ENCODE measurements at places on chromosomes 4 and X.

DNA sequence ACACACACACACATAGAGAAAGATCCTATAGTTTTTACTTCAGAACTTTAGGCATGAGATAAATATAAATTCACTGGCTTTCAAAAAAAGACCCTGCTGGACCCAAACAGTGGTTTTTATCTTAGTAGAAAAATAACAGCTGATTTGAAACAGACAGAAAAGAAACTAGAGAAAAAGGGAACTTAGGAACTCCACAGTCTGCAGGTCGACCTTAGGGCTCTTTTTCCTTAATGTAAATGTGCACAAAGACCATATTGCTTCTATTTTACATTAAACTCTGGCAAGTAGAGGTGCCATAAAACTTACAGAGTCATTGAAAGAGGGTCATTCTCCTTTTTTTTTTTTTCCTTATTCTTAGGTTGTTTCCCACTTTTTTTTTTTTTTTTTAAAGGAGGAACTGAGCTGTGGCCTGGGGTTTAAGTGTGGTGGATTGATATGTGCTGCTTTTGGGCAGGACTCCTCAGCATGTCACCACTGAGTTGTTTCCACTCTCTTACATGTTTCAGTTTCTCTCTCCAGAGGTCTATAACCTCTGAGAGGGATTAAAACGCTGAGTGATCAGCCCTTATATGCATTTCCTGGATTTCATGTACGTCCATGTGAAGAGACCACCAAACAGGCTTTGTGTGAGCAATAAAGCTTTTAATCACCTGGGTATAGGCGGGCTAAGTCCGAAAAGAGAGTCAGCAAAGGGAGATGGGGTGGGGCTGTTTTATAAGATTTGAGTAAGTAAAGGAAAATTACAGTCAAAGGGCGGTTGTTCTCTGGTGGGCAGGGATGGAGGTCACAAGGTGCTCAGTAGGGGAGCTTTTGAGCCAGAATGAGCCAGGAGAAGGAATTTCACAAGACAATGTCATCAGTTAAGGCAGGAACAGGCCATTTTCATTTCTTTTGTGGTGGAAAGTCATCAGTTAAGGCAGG lies 70.8 kb upstream of the PACRGL start:
- no peak for DNase-seq

DNA sequence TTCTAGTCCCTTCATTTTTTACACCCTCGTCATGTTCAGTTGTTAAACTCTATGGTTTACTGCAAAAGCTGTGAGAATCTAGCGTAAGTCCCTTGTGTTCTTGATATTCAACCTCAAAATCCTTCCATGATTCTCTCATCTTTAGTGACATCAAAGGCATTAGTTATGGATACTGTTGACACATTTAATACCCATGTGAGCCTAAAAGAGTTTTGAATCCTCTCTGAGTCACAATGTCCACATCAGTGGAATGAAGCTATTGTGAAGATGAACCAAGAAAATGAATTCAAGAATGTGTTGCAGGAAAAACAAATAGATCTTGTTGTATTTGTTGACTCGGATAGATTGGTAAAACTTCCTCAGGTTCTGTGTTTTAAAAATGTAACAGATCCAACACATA lies 394.7 kb upstream of the ATOH1 start:
- DNase-seq = no peak

GRCh38 chr4:177077095-177077971 lies 232.3 kb upstream of the NEIL3 start:
- no peak for DNase-seq

DNA sequence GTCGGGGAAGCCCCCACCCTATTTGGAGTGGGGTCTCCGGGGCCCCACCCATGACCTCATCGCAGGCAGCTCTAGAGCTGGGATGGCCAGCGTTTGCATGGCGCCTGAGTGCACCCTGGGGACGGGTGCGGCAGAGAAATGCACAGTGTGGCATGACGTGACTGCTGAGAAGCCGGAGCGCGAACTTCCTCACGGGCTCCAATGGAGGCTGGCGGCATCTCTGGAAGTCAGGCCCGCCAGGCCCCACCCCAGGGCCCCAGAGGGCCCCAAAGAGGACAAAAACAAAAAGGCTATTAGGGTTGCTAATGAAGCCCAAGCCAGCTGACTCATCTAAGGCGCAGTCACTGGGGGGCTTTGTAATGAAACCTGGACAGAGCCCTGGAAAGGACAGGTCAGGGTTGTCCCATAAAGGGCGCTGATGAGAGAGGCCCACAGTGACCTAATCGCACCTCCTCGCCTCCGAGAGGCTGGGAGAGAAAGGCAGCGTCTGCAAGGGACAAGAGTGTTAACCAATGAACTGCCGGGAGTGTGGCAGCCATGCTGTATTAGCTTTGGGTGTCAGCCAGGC lies 86.0 kb upstream of the C1QTNF7 start:
- no peak for DNase-seq

DNA sequence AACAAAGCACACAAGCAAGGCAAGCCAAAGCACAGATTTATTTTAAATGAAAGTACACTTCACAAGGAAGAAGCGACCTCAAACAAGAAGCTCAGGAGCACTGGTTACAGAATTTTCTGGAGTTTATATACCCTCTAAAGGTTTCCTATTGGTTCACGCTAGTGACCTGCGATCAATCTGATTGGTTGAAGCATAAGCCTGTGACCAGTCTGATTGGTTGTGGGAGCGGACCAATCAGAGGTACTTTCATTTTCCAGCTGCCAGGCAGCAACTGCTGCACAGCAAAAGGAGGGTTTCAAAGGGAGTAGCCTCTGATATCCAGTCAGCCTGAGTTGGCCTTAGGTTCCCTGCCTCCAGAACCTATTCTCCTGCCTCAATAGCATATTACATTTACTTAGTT lies 4.6 kb upstream of the AREG start:
- DNase-seq = no peak

DNA sequence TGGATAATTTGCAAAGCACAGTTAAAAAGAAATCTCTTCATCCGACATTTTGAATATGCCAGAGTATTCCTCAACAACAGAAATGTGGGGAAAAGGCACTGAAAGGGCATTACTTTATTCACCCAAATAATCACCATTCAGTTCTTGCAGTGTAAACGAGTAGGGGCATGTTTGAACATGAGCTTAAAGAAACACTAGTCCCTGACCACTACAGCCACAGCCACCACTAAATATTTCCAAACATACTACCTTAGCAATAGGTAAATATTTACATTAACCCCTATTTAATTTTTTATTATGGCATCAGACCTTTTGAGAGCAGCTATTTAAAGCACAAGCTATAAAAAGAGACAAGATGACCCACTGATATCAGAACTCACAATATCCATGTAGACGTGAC lies 27.6 kb downstream of the MCF2 start:
- no peak for DNase-seq

GRCh38 chr4:23876418-23877089 lies 13.3 kb downstream of the PPARGC1A start:
- DNase-seq = no peak

GRCh38 chr4:38268108-38268820 lies 308.1 kb downstream of the PTTG2 start:
- no peak for DNase-seq

DNA sequence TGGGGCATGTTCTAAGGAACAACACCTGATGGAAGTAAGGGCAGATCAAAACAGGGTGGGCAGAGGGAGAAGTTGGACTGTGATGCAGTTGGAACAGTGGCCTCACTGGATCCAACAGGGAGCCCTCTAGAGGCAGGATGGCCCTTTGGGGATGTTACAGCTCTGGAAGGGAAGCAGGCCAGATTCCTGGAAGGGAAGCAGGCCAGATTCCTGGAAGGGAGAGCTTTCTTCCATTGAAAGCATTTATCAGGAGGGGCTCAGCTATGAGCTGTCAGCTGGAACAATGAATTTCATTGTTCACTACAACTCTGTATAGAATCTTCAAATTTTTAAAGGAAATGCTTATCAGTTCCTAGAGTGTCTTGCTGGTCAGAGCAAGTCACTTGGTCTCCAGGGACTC lies 17.7 kb downstream of the IL15 start:
- no peak for DNase-seq

DNA sequence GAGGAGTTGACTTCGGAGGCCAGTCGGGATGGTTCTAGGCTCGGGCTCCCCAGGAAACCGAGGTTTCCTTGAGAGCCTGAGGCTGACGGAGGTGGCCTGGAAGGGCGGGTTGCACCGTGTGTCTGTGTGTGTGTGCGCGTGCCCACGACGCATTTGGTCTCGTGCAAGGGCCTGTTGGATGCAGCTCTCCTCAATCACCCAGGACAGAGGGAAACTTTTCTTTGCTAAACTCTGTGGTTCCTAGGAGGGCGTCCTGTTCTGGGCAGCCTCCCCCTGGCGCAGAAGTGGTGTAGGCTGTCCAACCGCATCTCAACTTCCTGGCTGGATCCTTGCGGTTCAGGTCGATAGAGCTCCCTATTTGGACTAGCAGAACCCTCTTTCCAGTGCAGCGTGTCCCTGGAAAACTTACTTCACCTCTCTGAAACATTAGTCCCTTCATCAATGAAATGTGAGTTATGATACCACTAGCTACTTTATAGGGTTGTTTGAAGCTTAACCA lies 973 bp downstream of the STK32B start:
- DNase-seq = no peak

DNA sequence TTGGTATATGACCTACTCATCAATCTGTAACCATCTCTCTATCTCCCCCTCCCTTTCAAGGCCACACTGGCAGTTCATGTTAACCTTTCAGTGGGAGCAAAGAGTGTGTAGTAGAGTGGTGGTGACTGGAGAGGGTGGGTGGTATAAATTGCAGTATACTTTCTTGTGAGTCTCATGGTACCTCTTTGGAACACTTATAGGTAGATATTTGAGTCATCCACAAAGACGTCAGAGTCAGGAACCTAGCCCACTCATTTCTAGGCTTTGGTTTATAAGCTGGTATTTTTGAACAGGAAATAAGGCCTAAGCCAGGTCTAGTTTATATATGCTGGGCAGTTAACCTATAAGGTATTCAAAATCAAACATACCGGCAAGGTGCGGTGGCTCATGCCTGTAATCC lies 36.3 kb downstream of the RLIM start:
- no peak for DNase-seq

DNA sequence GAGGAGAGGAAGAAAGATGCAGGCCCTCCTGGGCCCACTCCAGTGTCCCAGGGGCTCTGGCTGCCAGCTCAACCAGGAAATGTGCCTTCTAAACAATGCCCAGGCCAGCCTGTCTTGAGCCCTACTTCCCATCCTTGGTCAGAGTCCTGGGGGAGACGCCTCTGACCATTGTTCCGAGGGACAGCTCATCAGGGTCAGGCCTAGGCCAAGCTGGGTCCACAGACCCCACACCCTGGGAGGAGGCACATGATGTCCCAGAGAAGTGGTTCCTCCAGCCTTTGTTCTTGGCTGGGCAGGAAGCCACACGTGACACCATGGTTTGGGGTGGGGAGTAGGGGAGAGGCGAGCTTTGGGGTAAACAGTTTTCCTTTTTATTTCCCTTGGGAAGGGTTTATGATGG lies 102.5 kb downstream of the EFNB1 start:
- DNase-seq = no peak

GRCh38 chr4:137529432-137529831 lies 2.9 kb downstream of the PCDH18 start:
- no peak for DNase-seq

DNA sequence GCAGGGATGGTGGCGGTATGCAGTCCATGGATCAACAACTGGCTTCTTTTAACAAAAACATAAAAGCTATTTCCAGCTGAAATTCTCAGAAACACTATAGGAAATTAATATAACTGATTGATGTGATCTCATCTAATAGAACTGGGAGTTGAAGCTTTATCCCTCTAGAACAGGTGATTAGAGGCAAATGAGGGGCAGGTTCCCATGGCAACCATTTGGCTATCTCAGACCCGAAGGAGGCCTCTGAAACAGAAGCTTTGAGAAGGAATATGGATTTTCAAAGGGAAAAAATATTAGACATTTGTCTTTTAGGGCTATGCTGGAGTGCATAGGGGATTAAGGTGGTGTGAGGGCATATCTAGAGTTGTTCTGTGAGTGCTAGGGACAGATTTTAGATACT lies 50.0 kb downstream of the IGSF1 start:
- DNase-seq = no peak

DNA sequence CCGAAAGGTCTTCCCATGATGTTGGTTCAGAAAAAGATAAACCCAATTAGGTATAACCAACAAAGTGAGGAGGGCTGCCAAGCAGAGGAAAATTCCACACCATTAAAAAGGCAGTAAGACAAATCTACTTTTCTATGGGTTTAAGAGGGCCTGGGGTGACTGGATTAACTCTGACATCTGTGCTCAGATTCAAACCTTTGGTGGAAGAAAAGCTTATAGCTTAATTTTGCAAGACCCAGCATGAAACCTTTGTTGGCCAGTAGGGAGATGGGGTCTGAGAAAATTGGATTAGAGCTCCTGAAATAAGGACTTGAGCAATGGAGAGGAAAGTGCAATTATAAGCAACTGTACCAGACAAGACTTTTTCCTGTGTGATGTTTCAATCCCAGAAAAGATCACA lies 104.2 kb downstream of the KDR start:
- DNase-seq = no peak

DNA sequence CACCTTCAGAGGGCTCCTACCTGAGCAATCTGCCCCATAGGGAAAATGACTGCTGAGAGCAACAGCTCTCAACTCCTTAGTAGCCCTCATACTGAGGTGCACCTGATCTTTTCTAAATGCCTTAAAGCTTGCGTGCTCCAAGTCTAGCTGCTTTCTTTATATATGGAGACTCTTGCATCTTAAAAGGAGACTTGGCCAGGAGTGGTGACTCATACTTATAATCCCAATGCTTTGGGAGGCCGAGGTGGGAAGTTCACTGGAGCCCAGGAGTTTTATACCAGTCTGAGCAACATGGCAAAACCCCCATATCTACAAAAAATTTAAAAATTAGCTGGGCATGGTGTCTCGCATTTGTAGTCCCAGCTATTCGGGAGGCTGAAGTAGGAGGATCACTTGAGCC lies 78.1 kb upstream of the TRIM2 start:
- DNase-seq = no peak

- no peak for DNase-seq
These were observed 11.8 kb downstream of the CTSO start for GRCh38 chr4:155941820-155942219.

- DNase-seq = no peak
These were observed 2614.2 kb downstream of the PCDH7 start for GRCh38 chr4:33334416-33334815.

DNA sequence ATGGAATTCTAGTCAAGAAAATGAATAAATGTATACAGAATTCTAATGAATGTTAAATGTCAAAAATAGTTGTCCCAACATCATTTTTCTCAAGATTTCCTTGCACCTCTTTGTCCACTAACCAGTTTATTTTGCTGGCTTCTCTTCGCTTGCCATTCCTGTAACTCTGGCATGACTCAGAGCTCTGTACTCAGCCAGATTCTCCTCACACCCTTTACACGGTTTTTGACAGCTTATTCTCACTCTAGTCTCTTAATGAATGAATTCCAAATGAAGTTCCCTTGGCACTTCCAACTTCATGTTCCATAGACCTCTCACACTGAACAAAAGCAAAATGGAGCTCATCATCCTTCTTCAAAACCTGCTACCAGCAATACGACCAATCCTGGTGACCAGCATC lies 419.3 kb upstream of the SLIT2 start:
- no peak for DNase-seq

GRCh38 chrX:45807572-45808425 lies 607.1 kb upstream of the DIPK2B start:
- no peak for DNase-seq
